ENCODE measurements at places on chromosomes 7 and 10.

- DNase-seq, result no peak
These were observed 53.6 kb downstream of the KAT6B start for GRCh38 chr10:74880041-74880440.

- DNase-seq, result no peak
These were observed 177.4 kb downstream of the ADK start for GRCh38 chr10:74328388-74328787.

DNA sequence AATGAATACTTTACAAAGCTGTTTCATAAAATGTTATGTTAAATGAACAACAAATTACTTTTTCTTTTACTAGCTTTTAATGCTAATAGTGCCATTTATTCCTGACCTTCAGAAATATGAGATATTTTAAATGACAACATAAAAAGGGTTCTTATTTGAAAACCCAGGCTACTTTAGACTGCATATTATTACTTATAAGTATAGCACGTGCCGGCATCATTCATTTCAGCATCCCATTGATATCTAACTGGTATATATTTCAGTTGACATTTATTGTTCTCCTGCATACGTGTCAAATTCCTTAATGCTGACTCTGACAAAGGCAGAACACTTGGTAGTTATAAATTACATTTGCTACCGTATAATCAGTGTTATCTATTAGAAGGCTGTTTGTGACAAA, 35.3 kb downstream of the PNLIPRP2 start:
- no peak for DNase-seq

DNA sequence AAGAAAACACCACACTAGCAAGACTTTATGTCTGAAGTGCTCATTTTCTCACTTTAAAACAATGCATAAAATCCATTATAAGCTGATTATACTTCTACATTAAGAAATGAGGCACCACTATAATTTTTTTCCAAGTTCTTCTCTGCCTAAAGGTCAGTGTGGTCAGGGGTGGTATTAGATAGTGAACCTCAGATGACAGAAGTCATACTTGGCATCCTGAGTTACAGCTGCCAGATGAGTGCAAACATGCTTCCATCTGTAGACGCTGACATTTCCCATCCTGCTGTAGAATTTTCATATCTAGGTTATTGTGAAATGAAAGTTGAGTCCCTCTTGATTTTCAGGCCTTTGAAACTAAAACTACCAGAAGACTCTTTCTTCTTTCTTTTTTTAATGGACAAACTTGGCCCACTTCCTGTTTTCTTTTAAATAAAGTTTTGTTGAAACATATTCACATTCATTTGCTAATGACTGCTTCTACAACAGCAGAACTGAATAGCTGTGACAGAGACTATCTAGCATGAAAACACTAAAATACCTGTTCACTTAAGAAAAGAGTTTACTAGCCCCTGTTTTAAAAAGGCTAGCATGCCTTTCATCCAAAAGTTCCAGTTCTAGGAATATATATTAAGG, 900.8 kb downstream of the XPNPEP1 start:
- no peak for DNase-seq

GRCh38 chr7:18390535-18390907, 105.0 kb upstream of the HDAC9 start:
- no peak for DNase-seq

GRCh38 chr7:116273283-116273917, 63.1 kb downstream of the TES start:
- no peak for DNase-seq

GRCh38 chr10:9853405-9854355, 1164.0 kb upstream of the CELF2 start:
- DNase-seq, result no peak

DNA sequence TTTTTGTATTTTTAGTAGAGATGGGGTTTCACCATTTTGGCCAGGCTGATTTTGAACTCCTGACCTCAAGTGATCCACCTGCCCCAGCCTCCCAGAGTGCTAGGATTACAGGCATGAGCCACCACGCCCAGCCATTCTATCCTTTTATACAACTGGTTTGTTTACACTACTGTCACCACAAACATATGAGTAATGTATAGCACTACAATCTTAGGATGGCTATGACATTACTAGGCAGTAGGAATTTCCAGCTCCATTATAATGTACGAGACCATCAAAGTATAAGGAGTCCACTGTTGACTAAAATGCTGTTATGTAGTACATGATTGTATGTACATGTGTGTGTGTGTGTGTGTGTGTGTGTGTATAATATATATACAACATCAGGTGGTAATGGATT, 1126.1 kb upstream of the LRRN3 start:
- DNase-seq, result no peak

DNA sequence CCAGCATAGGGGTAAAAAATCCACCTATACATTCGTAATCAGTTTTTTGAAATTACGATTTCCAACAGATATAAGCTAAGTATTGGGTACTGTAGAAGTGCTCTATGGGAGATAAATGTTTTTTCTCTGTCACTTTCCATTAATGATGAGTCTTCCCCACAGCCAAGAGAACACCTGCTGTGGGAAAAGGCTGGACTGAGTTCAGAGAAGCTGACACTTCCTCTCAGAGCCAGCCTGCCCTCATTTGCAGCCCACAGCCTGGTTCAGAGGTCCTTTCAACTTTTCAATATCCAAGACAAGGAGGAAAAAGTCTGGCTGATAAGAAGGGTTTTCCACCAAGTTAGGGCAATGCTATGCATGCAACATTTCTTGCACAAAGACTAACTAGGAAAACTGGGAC, 64.5 kb upstream of the DNAJB12 start:
- DNase-seq, result no peak

DNA sequence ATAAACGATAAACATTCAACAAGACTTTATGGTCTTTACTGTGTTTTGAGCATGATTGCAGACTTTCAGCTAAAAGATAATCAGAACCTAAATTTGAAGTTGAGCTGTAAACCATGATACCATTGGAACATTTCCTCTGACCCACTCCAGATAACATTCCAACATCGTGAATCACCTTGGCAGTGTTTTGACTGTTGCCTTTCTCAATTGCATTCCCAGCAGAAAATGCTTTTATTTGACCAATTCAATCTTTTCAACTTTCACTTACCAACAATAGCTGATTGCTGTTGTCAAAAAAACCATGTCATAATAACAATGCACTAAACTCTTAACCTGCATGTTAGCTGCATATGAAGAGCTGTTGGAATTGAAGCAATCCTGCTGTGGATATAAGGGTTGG, 165.5 kb downstream of the MDFIC start:
- DNase-seq, result no peak

DNA sequence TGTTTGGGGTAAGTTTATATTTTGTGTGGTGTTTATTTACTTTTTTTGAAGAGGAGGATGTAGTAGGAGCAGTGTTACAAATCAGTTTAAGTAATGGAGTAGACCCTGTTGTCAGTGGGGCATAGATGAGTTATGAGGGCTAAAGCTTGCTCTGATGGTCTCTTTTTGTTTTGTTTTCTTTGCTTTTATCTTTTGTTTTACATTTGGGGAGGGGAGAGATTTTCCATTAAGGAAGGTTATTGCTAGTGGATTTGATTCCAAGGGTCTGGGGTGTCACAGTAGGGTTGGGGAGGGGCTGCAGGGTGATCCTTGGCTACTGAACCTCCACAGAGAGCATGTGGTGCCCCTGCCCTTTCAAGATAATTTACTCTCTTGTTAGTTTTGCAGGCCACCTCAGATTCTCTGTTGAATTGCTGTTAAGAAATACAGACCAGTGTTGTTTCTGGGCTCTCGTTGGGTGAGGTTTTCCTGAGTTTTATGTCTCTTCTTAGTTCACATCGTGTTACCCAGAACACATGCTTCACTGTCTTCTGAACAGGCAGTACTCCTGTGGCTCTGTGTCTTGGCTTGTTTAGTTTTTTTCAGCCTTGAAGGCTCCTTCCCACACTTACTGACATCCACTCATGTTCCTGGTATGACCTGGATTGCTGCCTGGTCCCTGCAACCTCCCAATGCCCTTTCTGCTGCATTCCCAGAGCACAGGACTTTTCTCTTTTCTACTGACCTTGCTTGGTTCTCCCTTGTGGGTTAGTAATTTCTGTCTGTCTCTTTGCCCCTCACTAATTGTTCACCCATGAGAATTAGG, 4.2 kb downstream of the KIFBP start:
- no peak for DNase-seq

GRCh38 chr10:121654021-121654545, 55.8 kb upstream of the FGFR2 start:
- no peak for DNase-seq

DNA sequence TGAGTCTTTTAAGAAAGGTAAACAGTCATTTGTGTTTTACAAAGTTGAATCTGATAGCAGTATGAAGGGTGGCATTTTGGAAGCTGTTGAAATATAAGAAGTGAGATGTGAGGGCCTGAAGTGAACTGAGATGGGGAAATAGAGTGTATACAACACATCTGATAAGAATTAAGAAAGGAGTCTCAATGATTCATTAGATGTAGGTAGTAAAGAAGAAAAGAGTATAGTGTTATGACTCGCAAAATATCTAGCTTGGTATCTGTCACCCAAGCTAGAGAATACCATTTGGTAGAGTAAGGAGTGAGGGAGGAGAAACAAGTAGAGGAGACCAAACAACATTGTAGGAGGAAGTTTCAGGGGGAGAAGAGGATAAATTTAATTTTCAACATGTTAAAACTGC, 5.3 kb downstream of the PTPN12 start:
- no peak for DNase-seq

- DNase-seq, result no peak
These were observed 1.1 kb downstream of the VGF start for GRCh38 chr7:101164071-101164840.

Measured in stimulated activated CD4-positive, alpha-beta T cell treated with anti-CD3 and anti-CD28 coated beads, Interleukin-1b, Interleukin-23, amount 100 ng/mL, for 1 hour (primary cell).